Mammary epithelial cell (primary cell): ENCODE measurements at places on chromosomes 3 and 15.

DNA sequence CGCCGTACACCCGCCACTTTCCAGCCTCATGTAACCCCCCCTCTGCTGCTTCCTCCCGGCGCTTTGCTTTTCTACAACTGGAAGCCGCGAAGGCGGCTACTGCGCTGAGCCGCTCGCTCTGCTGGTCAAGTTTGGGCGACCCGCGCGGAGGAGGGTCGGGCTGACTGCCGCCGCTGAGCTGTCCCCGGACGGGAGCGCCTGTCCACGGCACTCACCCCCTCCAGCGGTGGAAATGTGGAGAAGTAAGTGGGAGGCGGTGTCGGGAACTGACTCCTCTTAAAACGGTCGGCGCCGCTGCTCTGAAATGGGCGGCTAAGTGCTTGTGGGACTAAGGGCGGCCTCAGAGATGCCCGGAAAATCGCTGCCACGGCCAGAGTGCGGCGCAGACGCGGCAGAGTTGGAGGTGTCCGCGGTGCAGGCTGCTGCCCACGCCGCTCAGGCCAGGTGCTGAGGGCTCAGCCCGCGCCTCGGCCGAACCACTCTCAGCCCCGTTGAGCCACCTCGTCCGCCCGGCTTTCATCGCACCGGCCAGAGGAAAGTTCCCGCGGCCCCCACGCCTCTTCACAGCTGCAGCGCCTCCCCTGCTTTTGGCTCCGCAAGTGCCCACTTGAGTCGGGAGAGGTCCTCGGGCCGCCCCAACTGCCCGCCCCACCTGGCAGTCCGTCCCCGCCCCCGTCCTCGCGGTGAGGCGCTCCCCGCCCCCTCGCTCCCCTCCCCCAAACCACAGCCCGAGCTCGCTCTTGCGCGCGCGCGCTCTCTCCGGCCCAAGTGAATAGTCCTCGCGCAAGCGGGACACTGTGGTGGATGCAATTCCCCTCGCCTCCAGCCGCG is at the start of gene EPHA6:
EPHA6 (plus strand) TSS at position 775 of the 831 bp plus-strand sequence.
- DNase-seq = peak; percentile 37

- no peak for DNase-seq
Measured at GRCh38 chr15:40340038-40340739, 550 bp downstream of the CCDC9B start.

DNA sequence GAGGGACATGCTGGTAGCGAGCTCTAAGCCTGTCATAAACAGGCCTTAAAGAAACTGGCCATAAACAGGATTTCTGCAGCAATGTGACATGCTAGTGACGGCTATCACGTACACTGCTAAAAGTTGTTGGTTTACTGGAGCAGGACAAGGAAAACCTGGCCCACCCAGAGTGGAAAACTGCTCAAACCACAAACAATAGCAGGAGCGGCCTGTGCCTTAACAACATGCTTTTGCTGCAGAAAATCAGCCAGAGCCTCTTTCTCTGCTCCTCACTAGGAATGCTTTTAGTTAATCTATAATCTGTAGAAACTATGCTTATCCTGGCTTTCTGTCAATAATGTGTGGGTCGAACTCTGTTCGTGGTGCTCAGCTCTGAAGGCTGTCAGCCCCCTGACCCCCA is 202.9 kb upstream of the UBE3A start:
- DNase-seq = no peak

DNA sequence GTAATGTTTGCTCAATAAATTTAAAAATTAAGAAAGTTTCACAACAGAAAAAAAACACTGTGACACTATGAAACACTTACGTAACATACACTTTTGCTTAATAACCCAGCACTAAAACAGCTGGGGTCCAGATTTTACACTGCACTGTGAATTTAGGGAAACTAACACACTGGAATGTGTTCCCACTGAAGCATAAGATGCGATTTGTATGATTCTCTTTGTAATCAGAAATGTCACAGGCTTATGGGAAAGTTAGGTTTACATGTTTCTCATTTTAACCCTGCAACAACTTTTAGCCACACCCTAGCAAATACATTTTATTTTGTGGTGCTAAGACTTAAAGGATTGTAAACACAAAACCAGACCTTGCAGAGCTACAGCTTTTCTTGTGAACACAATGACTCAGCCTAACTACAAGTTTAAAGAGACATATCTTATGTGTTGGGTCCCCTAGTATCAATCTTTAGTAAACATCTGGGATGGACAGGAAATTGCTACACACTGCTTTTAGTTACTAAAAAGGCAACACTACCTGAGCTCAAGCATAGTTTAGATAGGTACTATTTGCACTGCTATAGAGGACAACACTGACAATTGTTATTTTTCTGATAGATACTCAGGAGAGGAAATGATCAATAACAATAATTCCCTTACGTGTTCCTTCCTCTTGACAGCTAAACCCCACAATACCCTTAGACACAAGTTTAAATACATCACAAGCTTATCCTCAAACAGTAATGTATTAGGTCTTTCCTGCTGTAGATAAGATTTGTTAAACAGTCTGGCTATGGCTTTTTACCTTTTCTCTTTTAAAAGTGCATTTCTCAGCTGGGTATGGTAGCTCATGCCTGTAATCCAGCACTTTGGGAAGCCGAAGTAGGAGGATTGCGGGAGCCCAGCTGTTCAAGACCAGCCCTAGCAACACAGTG is 3.8 kb downstream of the PLD1 start:
- peak; percentile 86 for DNase-seq

- no peak for DNase-seq
Measured at GRCh38 chr3:117454254-117454653, 744.7 kb downstream of the TUSC7 start.

- DNase-seq = no peak
Measured at GRCh38 chr3:136577791-136578190, 174.4 kb downstream of the STAG1 start.

DNA sequence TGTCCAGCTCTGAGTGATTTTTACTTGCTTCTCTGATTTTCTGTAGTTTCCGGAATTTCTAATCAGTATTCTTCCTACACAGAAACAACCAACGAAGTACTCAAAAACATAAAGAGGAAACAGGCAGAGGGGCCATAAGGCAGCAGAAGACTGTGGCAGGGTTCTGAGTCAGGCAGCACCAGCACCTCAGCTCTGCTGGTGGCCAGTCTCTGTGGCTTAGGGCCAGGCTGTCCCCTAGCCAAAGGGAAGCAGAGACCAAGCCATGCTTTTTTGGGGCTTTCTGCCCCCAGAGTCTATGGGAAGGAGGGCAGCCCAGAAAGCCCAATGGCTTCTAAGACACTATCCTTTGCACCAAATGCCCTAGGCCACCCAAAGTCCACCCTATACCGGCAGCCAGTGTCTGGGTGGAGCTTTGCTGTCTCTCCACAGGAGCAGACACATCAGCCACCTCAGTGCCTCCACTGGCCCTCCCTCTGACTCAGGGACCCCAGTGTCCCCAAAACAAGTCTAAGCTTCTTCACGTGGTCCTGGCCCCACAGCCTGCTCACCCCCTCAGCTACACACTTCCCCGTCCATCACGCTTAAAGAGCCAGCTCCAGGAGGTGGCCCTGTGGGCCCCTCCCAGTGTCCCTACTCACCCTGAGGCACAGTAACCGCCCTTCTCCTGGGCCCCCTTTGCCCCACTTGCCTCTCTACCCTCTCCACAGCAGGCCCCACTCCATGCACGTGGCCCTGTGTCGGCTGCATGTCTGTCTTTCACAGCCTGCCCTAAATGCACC is 46.2 kb downstream of the CCDC12 start:
- no peak for DNase-seq

DNA sequence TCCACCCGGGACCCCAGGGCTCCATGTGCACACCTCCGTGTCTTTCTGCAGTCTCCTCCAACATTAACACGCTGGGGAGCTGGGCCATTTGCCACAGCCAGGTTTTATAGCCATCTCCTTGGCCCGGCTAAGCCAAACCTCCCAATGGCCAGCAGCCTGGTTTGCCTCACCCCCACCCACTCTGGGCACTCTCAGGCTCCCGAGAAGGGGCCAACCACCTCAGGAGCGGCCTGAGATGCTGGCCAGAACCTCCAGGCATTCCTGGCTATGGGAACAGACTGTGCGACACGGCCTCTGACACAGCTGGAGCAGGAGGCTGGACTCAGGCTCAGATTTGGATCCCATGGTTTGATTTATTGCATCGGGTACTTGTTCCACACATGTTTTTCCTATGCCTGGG is 289.7 kb downstream of the RPLP1 start:
- no peak for DNase-seq

- no peak for DNase-seq
Measured at GRCh38 chr15:28147801-28148200, 48.7 kb upstream of the OCA2 start.
